Head of caudate nucleus (tissue), 42 donors: ENCODE measurements at places on chromosomes 3 and 15.

- no peak for DNase-seq
These were observed 5.2 kb downstream of the CD200 start for GRCh38 chr3:112338021-112338726.

GRCh38 chr3:194206320-194206719 is 70.4 kb downstream of the HES1 start:
- peak; percentile 56 for DNase-seq

DNA sequence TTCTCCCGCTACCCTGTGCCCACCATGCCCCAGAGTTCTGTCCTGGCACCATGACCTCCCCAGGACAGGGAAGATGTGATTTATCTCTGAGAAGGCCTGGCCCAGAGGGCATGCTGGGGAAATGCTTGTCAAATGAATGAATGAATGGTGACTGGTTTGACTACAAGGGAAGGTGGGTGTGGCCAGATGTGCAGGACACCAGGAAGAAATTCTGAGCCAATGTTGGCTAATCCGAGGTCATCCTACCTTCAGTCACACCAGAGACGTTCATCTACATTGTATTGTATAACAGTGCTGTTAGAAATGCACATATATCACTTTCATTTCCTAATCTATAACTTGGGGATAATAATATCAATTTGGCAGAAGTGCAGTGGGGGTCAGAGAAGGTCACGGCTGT is 138.4 kb downstream of the FAM43A start:
- DNase-seq, result no peak

DNA sequence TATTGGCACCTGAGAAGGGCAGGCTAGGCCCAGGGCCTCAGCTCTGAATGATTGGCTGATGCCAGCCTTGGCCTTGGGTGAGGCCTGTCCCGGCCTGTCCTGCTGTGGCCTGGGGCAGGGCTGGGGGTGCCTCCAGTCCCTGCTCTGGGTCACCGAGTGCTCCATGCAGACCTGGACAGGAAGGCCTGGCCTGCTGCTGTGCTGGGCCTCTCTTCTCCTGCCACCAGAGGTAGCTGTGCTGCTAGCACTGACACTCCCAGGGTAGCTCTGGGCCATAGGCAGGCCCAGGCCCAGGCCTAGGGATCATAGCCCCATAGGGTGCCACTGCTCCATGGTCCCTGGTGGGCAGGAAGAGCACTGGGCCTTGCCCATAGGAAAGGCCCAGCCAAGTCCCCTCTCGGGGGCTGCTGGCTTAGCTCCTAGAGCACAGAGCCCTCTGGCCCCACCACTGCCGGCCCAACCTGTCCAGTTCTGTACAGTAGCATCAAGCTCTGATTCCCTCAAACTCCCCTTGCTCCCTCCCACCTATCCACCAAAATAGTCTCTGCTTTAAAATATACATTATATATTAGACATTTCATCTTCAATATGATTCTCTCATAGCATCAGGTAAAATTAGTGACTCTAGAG is 18.2 kb downstream of the ABTB1 start:
- no peak for DNase-seq

DNA sequence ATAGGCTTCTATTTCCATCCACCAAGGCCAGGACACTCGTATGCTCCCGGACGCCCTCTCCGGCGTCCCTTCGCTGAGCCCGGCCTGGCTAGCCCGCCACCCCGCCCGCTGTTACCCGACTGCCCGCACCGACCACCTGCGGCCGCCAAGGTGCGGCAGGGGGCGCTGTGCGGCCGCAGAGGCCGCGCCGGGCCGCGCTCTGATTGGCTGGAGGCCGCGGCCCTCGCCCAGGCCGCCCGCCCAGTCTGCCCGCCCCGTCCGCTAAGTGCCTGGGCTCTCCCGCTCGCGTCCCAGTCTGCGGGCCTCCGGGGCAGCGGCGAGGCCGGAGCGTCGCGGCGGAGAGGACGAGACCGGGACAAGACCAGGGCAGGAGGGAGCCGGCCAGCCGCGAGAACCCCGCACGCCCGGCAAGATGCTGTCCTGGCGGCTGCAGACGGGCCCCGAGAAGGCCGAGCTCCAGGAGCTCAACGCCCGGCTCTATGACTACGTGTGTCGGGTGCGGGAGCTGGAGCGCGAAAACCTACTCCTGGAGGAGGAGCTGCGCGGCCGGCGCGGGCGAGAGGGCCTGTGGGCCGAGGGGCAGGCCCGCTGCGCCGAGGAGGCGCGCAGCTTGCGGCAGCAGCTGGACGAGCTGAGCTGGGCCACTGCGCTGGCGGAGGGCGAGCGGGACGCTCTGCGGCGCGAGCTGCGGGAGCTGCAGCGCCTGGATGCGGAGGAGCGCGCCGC is at the start of gene SYNM:
SYNM (plus strand) TSS at position 293 of the 726 bp plus-strand sequence; CDS start at position 413, 120 bp downstream.
- DNase-seq, result peak; percentile 73

- DNase-seq, result no peak
These were observed 455.5 kb downstream of the ERC2 start for GRCh38 chr3:56012721-56013120.

DNA sequence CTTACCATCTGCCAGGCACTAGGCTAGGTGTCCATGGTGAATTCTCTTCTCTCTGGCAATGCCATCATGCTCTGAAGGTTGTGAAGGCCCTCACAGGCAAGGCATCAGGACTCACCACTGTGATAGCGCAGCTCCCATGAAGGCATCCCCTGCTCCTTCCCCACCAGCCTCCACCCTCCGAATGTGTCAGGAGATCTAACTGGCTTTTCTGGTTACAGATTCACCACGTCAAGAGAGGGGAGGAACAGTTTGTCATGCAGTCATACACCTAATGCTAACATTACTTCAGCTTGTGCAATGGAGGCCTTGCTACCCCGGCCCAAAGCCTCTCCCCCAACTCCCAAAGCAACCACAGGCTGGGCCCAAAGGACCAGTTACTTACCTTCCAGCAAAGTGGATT is 8.9 kb upstream of the CMTM8 start:
- DNase-seq, result no peak

DNA sequence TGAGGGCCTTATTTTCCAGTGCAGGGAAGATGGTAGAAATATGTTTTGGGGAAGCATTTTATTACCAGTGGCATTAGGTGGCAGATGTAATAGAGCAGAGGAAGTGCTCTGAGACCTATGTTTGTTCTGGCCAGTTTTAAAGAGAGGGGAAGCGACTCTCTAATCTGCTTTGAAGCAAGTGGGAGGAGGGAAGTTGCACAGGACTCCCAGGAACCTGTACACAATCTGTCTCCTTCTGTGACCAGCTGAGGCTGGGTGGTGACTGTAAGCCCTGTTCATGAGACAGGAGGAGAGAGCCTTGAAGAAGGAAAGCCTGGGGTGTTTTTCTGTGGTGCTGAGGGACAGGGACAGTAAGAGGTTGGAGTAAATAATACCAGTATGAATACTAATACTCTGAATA is 60.5 kb downstream of the LPP start:
- no peak for DNase-seq

GRCh38 chr3:147838652-147839051 is 429.5 kb downstream of the ZIC1 start:
- DNase-seq, result no peak

DNA sequence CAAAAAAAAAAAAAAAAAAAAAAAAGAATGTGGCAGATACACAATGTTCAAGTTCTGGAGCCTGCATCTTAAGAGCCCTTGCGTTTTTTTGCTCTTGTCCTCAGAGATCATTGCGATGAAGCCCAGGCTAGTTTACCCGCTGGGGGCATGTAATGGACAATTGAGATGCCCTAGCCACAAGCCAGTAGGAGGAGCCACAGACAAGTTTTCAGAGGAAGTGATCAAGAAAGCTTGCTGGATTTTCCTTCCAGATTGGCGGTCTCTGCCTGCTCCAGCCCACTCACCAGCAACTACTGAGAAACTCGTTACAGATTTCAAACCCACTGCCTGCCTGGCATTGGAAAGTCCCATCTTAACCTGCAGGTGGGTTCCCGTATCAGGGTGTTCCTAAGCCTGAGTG is 192.1 kb upstream of the EOMES start:
- no peak for DNase-seq

GRCh38 chr3:182309120-182309519 is 484.2 kb upstream of the ATP11B start:
- DNase-seq, result no peak

DNA sequence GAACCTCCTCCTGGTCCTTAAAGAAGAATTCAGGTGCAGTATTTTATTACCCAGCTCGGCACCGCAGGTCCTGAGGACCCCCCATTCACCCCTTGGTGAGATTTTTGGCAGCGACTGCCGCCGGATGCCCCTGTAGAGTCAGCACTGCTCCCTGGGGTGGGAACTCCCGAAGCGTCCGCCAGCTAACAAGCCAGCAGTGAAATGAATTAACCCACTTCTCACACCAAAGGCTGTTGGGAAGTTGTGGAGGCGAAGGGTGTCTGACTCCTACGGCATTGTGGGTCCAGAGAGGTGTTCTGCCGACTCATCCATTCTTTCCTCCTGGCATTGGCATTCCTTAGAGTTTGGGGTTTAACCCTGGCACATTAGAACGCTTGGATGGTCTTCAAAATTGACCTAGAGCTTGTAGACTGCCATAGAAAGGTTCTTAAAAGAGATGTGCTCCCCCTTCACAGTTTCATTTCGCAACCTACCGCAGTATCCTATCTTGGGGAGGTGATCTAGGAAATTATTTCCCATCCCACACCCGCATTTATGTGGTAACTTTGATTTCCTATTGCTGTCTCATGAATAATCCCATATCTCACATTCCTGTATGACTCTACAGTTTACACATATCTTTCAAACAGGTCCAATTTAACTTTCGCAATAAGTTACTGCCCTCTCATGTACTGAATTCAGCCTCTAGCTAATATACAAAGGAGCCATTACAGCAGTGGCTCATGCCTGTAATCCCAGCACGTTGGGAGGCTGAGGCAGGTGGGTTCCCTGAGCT is 879 bp upstream of the EIF5A2 start:
- DNase-seq, result no peak

DNA sequence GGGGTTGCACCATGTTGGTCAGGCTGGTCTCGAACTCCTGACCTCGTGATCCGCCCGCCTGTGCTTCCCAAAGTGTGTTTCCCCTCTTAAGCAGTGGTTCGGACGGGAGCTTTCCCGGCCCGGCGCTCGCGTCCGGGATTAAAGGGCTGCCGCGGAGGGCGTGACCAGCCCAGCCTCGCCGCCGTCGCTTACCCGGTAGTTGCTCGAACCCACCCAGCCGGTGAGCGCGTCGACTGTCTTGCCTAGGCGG is 513 bp downstream of the CLASP2 start:
- DNase-seq, result peak; percentile 47
